ENCODE measurements at places on chromosomes 5 and 9.

DNA sequence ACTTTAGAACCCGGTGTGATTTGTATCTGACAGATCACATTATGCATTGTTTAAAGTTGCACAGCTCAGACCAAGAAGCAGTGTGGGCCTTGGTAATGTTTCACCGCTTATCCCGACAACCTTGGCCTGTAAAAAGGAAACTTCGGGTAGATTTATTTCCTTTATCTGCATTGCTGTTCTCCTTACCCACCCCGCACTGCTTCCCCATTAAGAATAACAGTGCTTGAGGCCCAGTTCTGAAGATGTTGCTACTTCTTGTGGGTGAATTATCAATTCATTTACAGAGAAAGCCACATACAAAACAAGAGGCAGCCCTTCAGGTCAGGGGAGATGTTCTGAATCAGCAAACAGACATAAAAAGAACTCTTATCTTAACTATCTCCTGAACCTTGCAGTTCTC is 8.4 kb downstream of the SMARCA2 start:
- DNase-seq: no peak
- H3K4me3 ChIP-seq: peak overlapping the region; percentile 12
- no peaks in the 10 kb centered on the region for H3K27me3 ChIP-seq
- H3K4me1 ChIP-seq: peaks cover 51% of the 10 kb centered on the region
- peaks cover 8% of the 10 kb centered on the region for H3K36me3 ChIP-seq
- no peak overlapping the region for H3K27ac ChIP-seq

GRCh38 chr9:77765781-77766259 is 117.7 kb upstream of the GNA14 start:
- no peaks in the 10 kb centered on the region for H3K27me3 ChIP-seq
- H3K4me1 ChIP-seq: peaks cover 6% of the 10 kb centered on the region
- DNase-seq: no peak
- H3K27ac ChIP-seq: no peak overlapping the region
- H3K4me3 ChIP-seq: no peak overlapping the region

DNA sequence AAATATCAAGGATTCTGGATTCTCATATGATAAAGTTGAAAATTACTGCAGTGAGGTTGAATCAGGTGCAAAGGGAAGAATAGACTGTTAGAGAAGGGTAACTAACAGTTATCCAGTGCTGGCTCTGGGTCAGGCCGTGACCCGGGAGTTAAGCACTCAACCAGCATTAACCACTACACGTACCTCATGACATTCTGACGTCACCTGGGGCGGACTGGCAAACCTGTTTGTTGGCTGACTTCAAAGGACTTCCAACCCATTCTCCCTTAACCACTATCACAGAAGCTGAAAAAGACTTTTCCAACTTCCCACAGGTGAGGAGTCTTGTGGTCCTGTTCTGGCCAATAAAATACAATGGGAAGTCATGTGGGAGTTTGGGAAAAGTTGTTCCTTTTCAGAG is 268.9 kb downstream of the ENC1 start:
- no peak overlapping the region for H3K27ac ChIP-seq
- H3K27me3 ChIP-seq: no peaks in the 10 kb centered on the region
- H3K4me3 ChIP-seq: no peak overlapping the region
- H3K36me3 ChIP-seq: no peaks in the 10 kb centered on the region

GRCh38 chr5:8843771-8844170 is 702.1 kb downstream of the SEMA5A start:
- H3K27ac ChIP-seq: no peak overlapping the region
- no peak overlapping the region for H3K4me3 ChIP-seq
- H3K36me3 ChIP-seq: no peaks in the 10 kb centered on the region
- H3K4me1 ChIP-seq: peaks cover 4% of the 10 kb centered on the region
- no peak for DNase-seq

GRCh38 chr5:51034222-51034901 is 348.9 kb upstream of the ISL1 start:
- peaks cover 2% of the 10 kb centered on the region for H3K4me1 ChIP-seq
- H3K4me3 ChIP-seq: no peak overlapping the region
- peaks cover 2% of the 10 kb centered on the region for H3K27me3 ChIP-seq

DNA sequence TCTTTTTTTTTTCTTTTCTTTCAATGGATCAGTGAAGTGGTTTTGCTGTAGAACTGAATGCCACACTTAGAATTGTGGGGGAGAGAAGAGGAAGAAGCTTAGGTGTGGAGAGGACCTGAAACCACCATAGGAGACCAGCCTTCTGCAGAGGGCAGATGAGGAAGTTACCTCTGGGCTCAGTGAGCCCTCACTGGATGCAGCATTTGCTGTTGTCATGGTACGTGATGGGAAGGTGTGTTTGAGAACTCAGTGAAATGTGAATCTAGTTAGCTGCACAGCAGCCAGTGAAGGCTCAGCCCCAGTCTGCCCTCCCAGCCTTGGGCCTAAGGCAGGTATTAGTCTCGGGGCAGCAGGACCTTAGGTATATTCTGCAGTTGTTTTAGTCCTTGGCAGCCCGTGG is 17.5 kb downstream of the CYFIP2 start:
- no peak for DNase-seq
- no peaks in the 10 kb centered on the region for H3K27me3 ChIP-seq
- peaks cover 8% of the 10 kb centered on the region for H3K4me1 ChIP-seq
- no peak overlapping the region for H3K4me3 ChIP-seq

- no peak overlapping the region for H3K27ac ChIP-seq
- H3K4me1 ChIP-seq: peaks cover 15% of the 10 kb centered on the region
- peaks cover 20% of the 10 kb centered on the region for H3K36me3 ChIP-seq
- no peak for DNase-seq
Measured at GRCh38 chr5:137997726-137998213, 35.1 kb downstream of the FAM13B start.

- H3K27ac ChIP-seq: peak overlapping the region; percentile 100
- no peaks in the 10 kb centered on the region for H3K27me3 ChIP-seq
- peaks cover 3% of the 10 kb centered on the region for H3K36me3 ChIP-seq
Measured at GRCh38 chr5:176535101-176535663, 2.0 kb downstream of the RNF44 start.

DNA sequence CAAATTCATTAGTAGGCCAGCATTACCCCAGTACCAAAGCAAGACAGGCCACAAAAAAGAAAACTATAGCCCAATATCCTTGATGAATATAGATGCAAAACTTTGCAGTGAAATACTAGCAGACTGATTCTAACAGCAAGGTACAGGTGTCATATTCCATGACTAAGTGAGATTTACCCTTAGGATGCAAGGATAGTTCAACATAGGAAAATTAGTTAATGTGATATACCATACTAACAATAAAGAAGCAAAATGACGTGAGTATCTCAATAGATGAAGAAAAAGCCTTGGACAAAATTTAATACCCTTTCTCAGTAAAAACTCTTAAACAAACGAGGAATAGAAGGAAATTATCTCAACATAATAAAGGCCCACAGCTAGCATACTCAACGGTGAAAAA is 13.3 kb downstream of the ZNF131 start:
- no peak for DNase-seq
- peaks cover 51% of the 10 kb centered on the region for H3K36me3 ChIP-seq
- no peak overlapping the region for H3K27ac ChIP-seq
- H3K4me3 ChIP-seq: no peak overlapping the region
- no peaks in the 10 kb centered on the region for H3K4me1 ChIP-seq

GRCh38 chr5:151622367-151623088 is 31.4 kb upstream of the FAT2 start:
- no peak overlapping the region for H3K4me3 ChIP-seq
- peaks cover 4% of the 10 kb centered on the region for H3K27me3 ChIP-seq

GRCh38 chr5:127013407-127013806 is 17.0 kb downstream of the MARCHF3 start:
- no peaks in the 10 kb centered on the region for H3K36me3 ChIP-seq
- H3K27ac ChIP-seq: no peak overlapping the region
- H3K27me3 ChIP-seq: no peaks in the 10 kb centered on the region
- no peak for DNase-seq
- H3K4me1 ChIP-seq: no peaks in the 10 kb centered on the region

- no peaks in the 10 kb centered on the region for H3K27me3 ChIP-seq
- H3K36me3 ChIP-seq: peaks cover 6% of the 10 kb centered on the region
- peak overlapping the region; percentile 98 for H3K4me3 ChIP-seq
- DNase-seq: no peak
Measured at GRCh38 chr5:443239-444151, 519 bp downstream of the EXOC3 start.

DNA sequence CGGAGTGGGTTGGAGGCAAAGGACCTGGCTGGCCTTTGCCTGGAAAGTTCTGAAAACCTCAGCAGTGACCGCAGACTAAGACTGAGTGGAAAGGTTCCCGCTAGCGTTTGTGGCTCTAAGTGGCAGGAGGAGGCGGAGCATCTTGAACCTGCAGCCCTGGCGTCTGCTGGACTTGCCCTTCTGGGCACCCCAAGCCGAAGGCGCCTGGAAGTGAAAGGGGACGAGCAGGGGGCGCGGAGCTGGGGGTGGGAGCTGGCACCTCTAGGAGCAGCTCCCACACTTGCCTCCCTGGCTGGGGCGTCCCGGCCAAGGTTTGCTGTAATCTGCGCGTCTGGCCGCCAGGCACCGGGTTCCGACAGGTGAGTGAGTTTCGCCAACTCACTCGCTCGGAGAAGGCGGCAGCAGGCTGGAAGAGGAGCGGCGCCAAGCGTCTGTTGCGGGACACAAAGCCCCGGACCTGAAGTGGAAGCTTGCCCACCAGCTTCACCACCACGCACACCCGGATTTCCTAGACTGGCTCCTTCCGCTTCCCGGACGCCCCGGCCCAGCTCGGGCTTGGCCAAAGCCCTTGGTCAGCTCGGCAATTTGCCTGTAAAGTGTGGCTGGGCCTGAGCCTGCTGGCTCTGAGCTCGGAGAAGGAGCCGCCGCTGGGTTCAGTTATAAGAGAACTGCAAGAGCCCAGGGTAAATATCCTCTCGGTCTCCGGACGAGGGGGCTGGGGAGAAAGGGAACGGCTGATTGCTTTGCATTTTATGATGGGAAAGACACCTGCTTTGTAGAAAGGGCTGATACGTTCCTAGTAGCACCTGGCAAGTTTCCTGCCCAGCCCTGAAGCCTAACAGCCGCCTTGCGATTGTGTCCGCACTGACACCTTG is at the start of gene GNA14:
GNA14 (minus strand) TSS at position 89 of the 875 bp plus-strand sequence. CDS start 529 bp downstream, outside the sequence.
- no peak for DNase-seq
- no peaks in the 10 kb centered on the region for H3K36me3 ChIP-seq
- H3K27me3 ChIP-seq: peaks cover 28% of the 10 kb centered on the region
- H3K4me1 ChIP-seq: peaks cover 5% of the 10 kb centered on the region
- H3K4me3 ChIP-seq: peak within 1 kb of the TSS; percentile 75
- H3K27ac ChIP-seq: peak within 1 kb of the TSS; percentile 57

GRCh38 chr5:100667161-100667630 is 132.0 kb downstream of the FAM174A start:
- H3K27me3 ChIP-seq: no peaks in the 10 kb centered on the region
- no peak overlapping the region for H3K27ac ChIP-seq
- no peaks in the 10 kb centered on the region for H3K4me1 ChIP-seq
- no peak for DNase-seq

- no peaks in the 10 kb centered on the region for H3K4me1 ChIP-seq
- H3K27ac ChIP-seq: no peak overlapping the region
- no peaks in the 10 kb centered on the region for H3K36me3 ChIP-seq
- DNase-seq: no peak
- H3K27me3 ChIP-seq: no peaks in the 10 kb centered on the region
Measured at GRCh38 chr5:129593525-129593924, 133.4 kb downstream of the ADAMTS19 start.

- H3K4me3 ChIP-seq: no peak overlapping the region
- no peaks in the 10 kb centered on the region for H3K36me3 ChIP-seq
- peaks cover 8% of the 10 kb centered on the region for H3K4me1 ChIP-seq
- H3K27me3 ChIP-seq: no peaks in the 10 kb centered on the region
- H3K27ac ChIP-seq: no peak overlapping the region
Measured at GRCh38 chr5:88813244-88813643, 69.7 kb downstream of the MEF2C start.

DNA sequence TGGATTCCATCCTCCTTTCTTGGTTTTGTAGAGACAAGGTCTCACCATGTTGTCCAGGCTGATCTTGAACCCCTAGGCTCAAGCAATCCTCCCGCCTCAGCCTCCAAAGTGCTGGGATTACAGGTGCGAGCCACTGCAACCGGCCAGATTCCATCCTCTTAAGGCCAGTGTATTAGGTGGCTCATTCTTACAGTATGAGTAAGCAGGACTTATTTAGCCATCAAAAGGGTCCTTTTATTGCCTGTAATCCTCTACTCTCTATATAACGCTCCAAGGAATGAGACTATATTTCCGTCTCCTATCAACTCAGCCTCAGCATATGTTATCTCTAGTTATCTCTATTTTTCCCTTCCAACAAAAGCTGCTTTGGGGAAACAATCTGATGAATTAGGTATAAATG is 3.0 kb upstream of the ERBIN start:
- peaks cover 12% of the 10 kb centered on the region for H3K4me1 ChIP-seq
- H3K27ac ChIP-seq: no peak overlapping the region
- DNase-seq: no peak
- no peaks in the 10 kb centered on the region for H3K27me3 ChIP-seq
- H3K4me3 ChIP-seq: peak overlapping the region; percentile 19

DNA sequence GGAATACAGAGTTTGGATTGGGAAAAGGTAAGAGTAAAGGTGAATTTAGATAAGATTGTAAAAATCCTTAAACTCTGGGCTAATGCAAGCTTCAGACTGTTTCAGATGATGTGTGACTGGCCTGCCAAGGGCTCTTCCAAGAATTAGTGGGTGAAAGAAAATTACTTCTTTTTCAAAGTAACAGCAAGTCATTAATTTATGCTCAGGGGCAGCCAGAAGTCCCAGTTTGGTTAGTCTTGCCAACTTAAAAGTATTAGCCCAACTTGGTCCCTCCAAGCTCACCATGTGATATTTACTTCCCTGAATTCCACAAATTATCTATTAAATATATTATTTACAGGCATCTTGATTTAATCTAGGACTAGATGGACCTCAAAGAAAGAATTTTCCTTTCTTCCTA is 947.8 kb downstream of the NR2F1-AS1 start:
- no peaks in the 10 kb centered on the region for H3K36me3 ChIP-seq
- no peak overlapping the region for H3K4me3 ChIP-seq
- H3K27me3 ChIP-seq: peaks cover 17% of the 10 kb centered on the region
- DNase-seq: no peak
- H3K4me1 ChIP-seq: peaks cover 17% of the 10 kb centered on the region

GRCh38 chr9:127159325-127159801 is 36.9 kb upstream of the ANGPTL2 start:
- no peaks in the 10 kb centered on the region for H3K36me3 ChIP-seq
- H3K27ac ChIP-seq: peak overlapping the region; percentile 4
- H3K4me3 ChIP-seq: no peak overlapping the region
- peaks cover 22% of the 10 kb centered on the region for H3K4me1 ChIP-seq
- DNase-seq: peak; percentile 53
- H3K27me3 ChIP-seq: no peaks in the 10 kb centered on the region

- H3K36me3 ChIP-seq: peaks cover 37% of the 10 kb centered on the region
- H3K27ac ChIP-seq: no peak overlapping the region
- H3K4me3 ChIP-seq: no peak overlapping the region
- H3K4me1 ChIP-seq: peaks cover 7% of the 10 kb centered on the region
Measured at GRCh38 chr9:8430945-8431344, 631.4 kb upstream of the DMAC1 start.

All from type B pancreatic cell (in vitro differentiated cells).